Activated naive CD4-positive, alpha-beta T cell treated with anti-CD3 and anti-CD28 coated beads, Interleukin-2, amount 50 U/mL, for 16 hours (primary cell): ENCODE measurements at places on chromosomes 5 and 9.

- no peak for DNase-seq
Measured at GRCh38 chr5:140202078-140202477, 27.1 kb downstream of the CYSTM1 start.

- DNase-seq = no peak
Measured at GRCh38 chr9:16043756-16044578, 491.1 kb downstream of the CCDC171 start.

GRCh38 chr5:133450286-133450685, 162.1 kb downstream of the FSTL4 start:
- DNase-seq = no peak

DNA sequence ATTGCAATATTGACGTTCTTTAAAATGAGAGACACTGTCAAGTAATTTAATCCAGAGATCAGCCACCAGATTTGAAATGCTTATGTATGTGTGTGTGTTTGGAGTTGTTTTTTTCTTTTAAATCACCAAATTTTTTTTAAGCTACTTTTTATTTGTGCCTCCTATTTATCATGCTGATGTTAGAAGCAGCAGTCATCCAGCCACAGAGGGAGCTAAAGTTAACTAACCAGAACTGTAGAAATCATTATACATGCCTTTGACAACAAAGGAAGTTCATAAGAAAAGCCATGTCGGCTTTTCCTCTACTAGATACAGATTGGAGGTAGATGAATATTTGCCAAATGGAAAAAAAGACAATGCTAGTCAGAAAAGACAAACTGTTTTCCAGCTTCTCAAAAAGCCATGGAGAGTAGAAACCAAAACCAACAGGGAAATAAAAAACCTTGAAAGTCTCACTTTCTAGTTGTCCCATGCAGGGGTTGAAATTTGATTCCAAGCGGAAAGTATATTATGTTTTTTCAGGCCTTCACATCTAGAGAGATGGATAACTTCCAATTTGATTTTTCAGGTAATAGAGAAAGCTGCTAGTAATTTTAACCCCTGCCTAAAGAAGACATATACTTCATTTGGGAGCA, 4.5 kb downstream of the PURA start:
- no peak for DNase-seq

GRCh38 chr5:74621492-74621891, 19.0 kb downstream of the ENC1 start:
- no peak for DNase-seq

GRCh38 chr9:70387663-70388062, 26.8 kb downstream of the KLF9 start:
- DNase-seq = no peak

- no peak for DNase-seq
Measured at GRCh38 chr9:89051421-89052025, 60.3 kb downstream of the S1PR3 start.

GRCh38 chr5:151293624-151294023, 9.9 kb downstream of the SLC36A3 start:
- no peak for DNase-seq

GRCh38 chr5:14267991-14268708, 125.0 kb downstream of the TRIO start:
- DNase-seq = no peak

- DNase-seq = no peak
Measured at GRCh38 chr5:159128070-159128541, 28.4 kb upstream of the EBF1 start.

- no peak for DNase-seq
Measured at GRCh38 chr5:29016067-29016466, 1977.7 kb upstream of the CDH9 start.

DNA sequence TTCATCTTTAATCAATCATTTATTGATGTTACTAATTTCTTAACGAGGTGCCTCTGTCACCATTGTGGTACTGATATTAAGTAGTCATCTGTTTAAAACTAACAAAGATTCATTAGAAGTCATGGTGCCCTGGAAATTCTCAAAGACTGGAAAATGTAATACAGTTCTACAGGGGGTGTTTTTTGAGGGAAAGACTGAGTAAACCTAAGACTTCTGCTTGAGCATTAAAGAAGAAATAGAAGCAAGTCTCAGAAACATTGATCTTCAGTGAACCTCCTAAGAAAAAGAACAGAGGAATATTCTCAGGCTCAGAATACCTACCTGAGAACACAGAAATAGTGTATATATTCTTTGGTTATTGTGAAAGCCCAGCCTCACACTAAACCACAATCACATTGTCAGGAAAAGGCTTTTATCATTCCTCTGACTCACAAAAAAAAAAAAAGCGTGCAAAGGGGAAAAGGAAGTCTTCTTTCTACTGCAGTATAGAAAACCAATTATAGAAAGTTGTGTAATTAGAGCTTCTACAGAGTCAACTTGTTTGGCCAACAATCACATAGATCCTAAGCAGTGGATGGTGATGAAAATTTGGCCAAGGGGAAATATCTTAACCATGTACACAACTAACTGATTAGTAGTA, 60.8 kb downstream of the HINT1 start:
- DNase-seq = no peak
